Glomerular endothelial cell (primary cell): ENCODE measurements at places on chromosomes 4 and X. TPM values are rescaled to one million over a fixed set of nuclear protein-coding genes. Genes with fewer than 3 reads are reported as not detected.

The PRSS12 gene
- 0.53 and 1.7 TPM in 2 replicates for total RNA-seq

The FDCSP gene
- total RNA-seq, result not detected in 2 replicates

The IQCM gene
- total RNA-seq, result not detected in 2 replicates

The ABCG2 gene
- 12.5 and 14.6 TPM in 2 replicates for total RNA-seq

The RNF212 gene
- 0.29 and 4.9 TPM in 2 replicates for total RNA-seq

The FOXP3 gene
- total RNA-seq, result not detected in 2 replicates

The SMIM9 gene
- total RNA-seq, result not detected in 2 replicates

The DMP1 gene
- not detected in 2 replicates for total RNA-seq

The AVPR2 gene
- total RNA-seq, result not detected in 2 replicates
